ENCODE measurements at places on chromosomes 16 and 17.
A peak's percentile ranks its signal among the peaks of the same experiment; 100 is the strongest.

DNA sequence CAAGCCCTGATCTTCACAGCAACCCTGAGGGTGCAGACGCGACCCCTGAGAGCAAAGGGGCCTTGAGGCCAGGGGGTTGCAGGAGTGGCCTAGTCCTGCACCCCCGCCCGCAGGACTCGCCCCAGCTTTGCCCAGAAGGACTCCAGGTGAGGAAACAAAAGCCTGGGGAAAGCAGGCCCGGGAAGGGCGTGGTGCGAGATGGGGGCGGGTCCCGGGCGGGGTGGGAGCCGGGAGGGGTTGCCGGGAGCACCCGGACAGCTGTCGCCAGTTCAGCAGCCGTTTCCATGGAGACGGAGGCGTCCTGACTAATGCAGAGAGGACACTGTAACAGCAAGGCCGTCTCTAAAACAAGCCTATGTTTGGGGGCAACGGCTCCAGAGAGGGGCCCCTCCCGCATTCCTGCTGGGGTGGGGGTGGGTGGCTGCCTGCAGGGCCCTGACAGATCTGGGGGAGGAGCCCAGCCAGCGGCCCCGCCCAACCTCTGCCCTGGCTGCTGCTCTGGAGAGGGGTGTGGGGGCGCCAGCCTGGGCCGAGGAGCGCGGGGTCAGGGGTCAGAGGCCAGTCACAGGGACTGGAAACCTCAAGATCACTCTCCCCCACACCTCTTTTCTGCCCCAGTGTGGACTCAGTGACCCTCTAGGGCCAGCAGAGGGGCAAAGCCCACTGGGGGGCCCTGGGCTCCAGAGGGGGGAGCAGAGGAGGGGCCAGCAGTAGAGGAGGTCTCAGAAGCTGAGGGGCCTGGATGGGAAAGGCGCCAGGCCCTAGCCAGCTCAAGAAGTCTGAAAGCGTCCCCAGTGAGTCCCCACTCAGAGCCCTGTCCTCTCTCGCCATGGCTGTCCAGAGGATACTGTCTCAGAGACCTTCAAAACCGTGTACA, 3.1 kb upstream of the TPPP3 start:
- DNase-seq, result no peak

DNA sequence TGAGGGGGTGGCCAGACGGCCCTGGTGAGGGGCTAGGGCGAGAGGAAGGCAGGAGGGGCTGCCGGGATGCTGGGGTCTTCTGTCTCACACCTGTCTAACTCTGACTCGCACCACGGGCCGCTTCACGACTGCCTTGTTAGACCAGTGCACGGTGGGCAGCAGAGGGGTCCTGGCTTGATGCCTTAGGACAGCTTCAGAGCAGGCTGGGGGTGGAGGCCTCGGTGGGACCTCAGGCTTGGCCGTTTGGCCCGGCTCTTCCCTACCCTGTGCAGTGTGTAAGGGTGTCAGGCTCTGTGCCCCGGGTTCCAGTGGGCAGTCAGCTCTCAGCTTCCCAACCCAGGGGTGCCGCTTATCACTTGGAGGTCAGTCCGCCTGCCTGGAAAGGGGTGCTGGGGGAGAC, 100.7 kb downstream of the OR1D5 start:
- DNase-seq, result no peak

- DNase-seq, result peak; percentile 29
These were observed 20.6 kb upstream of the MAPT start for GRCh38 chr17:45873728-45874127.

DNA sequence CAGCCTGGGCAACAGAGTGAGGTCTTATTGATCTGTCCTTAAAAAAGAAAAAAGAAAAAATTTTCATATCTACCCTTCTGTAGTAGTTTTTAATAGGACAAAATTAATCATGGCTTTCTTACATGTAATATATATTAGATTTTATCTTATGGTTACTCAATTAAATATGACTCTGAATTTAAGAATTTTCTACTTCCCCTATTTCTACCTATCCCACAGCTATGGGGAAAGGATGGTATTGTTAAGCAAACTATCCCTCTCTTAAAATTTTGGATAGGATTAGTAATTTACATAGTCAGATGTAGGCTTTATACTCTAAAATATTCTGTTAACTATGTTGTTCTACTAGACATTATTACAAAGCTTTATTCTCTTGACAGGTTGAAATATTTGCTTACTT, 62.5 kb downstream of the NQO1 start:
- DNase-seq, result no peak

DNA sequence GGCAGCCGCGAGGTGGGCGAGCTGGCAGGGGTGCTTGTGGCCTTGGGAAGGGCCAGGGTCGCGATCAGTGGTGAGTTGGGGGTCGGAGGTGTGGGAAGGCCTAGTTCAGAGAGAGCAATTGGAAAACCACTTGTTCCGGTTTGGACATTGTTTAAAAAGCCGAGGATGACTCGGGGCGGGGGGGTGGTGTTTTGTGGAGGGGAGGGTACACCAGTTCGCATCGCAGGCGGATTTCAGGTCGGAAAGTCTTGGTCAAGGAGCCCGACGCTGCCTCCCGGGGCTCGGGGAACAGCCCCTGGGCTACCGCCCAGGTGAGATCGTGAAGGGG, 66.4 kb downstream of the KPNA2 start:
- no peak for DNase-seq
